Stimulated activated CD4-positive, alpha-beta T cell treated with anti-CD3 and anti-CD28 coated beads, Interleukin-2, amount 100 ng/mL, for 24 hours (primary cell): ENCODE measurements at places on chromosomes 6 and 20.

GRCh38 chr6:55064711-55065420 is 109.4 kb upstream of the HCRTR2 start:
- no peak for DNase-seq

DNA sequence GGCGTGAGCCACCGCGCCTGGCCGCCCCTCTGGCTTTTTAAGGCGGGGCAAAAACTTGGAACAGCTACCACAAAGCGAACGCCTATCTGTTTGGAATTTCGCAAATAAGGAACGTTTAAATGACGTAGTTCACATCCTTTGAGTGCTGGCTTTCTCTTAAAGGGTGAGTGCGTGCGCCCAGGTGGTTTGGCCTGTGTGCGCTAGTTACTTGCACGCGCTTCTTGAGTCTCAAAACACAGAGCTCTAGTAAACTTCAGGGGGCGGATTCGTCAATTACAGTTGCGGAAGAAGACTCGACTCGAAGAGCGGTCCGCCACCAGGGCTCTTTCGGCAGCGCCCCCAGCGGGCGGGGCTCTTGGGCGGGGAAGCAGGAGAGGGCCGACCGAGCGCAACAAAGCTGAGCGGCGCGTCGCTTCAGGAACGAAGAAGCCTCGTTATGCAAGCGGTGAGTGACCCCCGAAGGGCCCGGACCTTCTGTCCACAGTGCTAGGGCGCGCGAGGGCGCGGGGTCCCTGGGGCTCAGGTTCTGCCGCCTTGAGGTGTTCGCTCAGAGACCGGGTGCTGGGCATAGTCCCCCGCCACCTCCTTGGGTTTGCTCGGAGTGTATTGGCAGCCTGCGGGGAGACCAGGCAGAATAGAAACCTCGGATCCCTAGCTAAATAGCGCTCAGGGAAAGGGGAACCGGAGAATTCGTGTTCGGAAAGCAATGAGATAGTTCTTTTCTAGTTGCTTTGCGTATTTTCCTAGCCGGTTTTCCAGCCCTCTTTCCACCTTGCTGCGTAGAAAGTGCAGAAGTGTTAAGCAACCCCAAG is at the start of gene SYCP2L:
Gene SYCP2L, plus strand, starts transcription at position 362 of the 812 bp plus-strand sequence. Its CDS starts 75 bp downstream, at position 437.
- peak; percentile 27 for DNase-seq

DNA sequence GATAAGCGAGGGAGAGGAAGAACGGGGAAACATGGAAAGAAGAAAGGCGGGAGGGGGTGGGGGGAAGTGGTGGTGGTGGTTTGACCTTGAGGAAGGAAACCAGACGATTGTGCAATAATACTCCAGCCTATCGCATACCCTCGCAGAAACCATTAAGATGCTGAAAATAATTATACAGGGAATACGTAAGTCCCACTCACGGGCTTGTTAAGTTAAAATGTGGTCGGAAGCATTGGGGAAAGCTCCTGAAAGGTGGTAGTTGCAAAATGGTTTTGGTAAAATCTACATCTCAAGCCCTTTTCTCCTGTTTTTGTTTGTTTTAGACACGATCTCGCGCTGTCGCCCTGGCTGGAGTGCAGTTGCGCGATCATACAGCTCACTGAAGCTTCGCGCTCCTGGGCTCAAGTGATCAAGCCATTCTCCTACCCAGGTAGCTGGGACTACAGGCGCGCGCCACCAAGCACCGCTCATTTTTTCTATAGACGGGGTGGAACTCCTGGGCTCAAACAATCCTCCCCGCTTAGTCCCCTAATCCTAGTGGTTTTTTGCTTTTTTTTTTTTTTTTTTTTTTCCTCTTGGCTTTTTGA is 128.9 kb upstream of the ZNF184 start:
- DNase-seq: no peak

GRCh38 chr6:16514249-16514648 is 247.0 kb downstream of the ATXN1 start:
- DNase-seq: no peak

DNA sequence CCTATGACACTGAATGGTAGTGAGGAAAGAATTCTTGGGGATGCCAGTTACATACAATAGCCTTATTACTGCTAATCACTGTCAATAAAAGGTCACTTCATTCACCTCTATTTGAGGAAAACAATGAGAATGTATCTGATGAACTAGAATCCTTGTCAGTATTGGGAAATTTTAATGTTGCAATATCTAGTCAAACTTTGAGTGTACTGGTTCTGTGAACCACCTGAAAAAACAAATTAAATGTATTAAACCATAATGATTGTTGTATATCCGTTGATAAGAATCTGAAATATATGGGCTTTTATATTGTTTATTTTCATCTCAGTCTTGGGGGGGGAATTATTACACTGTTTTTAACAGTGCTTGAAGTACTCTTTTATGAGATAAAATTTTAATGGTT is 10.6 kb downstream of the TAF11 start:
- DNase-seq: no peak

- no peak for DNase-seq
These were observed 159.1 kb downstream of the PKHD1 start for GRCh38 chr6:51928320-51928719.

DNA sequence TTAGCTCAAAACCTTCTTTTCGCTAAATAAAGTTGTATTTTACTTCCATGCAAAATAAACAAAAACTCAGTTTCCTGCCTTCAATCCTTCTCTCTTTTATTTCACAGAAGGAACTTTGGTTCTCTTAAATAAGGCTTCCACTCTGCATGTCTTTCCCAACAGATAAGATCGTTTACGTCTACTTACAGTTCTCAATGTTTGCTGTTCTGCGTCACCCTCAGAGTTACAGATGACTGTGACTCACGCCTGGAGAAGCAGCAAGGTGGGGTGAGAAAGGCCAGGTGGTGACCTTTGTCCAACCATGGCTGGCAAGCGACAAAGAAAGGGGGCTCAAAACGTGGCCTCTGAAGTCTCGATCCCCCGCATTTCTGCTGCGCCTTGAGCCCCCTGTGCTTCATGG is 51.4 kb upstream of the RPS6KA2 start:
- DNase-seq: no peak

GRCh38 chr6:40877362-40877761 is 161.7 kb downstream of the UNC5CL start:
- peak; percentile 18 for DNase-seq
